ENCODE measurements at places on chromosomes 3 and 15.

GRCh38 chr3:44729384-44729910 lies at the start of gene ZNF501:
Gene ZNF501 (plus strand): TSS chr3:44729635. CDS start chr3:44734422, 4,787 bp downstream.
- DNase-seq, result peak; percentile 82

GRCh38 chr15:74906067-74906449 lies 593 bp downstream of the FAM219B start:
- DNase-seq, result peak; percentile 27

DNA sequence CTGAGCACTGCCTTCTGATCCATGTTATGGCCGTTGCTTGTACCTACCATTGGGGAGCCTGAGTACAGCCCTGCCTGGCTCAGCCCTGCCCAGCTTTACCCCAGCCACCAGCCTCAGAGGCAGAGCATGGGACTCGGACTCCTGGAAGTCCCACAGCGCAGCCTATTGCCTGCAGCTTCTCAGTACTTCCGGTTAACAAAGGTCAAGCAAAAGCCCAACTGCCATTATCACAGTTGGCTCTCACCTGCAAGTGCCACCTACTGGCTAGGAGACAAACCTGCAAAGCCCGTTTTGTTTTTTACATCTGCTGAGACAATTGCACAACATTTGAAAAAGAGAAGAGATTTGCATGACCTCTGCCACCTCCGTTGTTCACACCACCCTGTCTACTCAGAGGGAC lies 1081.7 kb downstream of the NAALADL2 start:
- DNase-seq, result no peak

DNA sequence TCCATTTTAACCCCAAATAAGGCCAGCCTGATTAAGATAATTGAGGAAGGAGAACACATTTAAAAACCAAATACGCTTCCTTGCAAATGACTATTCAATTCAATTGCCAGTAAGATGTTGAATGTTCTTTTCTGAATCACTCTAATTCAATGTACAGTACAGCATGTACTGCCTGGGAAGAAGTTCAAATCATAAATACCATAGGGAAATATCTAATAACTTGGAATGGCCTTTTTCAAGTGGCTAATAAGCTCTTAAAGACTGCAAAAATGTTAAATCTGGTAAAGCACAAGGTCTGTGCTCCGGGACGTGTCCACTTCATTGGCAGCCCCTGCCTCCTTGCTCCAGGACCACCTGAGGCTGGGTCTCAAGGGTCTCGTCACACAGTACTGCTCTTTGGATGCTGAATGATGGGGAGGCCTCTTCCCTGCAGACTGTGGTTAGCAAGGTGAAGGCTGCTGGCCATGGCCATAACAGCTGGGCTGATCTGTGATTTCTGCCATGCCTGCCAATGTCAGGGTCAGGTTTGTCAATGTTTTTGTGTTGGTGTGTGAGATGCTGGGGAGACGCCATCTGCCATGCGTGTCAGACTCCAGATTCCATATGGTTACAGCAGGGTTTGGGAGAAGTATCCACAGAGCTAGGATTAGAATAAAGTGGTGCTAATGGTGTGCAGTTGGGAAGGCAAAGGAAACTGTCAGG lies 300.5 kb downstream of the ADAMTS17 start:
- DNase-seq, result no peak

- DNase-seq, result no peak
Observed at GRCh38 chr3:129579991-129580390, 26.5 kb downstream of the PLXND1 start.

All from stimulated activated CD4-positive, alpha-beta T cell treated with anti-CD3 and anti-CD28 coated beads, Interleukin-12 subunit alpha, Interleukin-12 subunit beta, amount 100 ng/mL, for 4 hours (primary cell).